ENCODE measurements at places on chromosomes 1 and 21.

DNA sequence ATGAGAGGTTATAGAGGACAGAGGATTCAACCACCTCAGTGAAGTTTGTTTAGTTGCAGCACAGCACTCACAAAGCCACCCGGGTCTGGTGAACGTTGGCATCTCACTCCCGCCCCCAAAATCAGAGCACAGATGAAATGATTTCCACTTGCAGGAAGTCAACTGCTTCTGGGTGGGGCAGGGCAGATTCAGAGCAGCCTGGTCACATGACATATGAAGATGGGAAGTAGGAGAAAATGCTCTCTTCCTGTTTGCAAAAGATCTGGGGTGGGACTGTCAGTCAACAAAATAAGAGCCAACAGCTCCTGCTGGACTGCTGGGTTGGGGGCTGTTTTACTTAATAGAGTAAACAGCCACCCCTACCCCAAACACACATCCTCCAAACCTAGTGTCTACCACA is 43.2 kb downstream of the LRRC71 start:
- no peak for DNase-seq

GRCh38 chr1:46580140-46580903 is 23.7 kb downstream of the MKNK1 start:
- no peak for DNase-seq

DNA sequence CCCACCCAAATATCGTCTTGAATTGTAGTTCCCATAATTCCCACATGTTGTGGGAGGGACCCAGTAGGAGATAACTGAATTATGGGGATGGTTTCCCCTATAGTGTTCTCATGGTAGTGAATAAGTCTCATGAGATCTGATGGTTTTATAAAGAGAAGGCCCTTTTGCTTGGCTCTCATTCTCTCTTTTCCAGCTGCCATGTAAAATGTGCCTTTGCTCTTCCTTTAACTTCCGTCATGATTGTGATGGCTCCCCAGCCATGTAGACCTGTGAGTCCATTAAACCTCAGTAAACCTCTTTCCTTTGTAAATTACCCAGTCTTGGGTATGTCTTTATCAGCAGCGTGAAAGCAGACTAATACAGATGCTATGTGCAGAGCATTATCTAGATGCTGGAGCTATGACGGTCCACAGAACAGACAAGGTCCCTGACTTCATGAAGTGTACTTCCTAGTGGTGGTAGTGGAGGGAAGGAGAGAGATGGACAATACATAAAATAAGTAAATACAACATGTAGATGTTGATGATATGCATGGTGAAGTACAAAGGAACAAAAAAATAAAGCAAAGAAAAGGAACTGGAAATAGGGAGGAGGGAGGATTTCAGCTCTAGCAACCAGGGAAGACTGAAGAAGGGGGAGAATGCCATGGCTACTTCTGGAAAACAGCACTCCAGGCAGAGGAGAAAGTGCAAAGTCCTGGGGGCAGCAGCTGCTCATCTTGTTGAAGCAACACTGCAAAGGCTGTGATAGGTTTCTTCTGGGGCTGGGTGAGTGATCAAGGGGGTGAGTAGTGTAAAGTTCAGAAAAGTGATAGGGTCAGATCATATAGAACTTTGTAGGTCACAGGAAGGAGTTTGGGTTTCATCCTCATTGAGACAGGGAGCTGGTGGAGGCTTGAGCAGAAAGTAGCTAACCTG is 6.8 kb upstream of the RCAN1 start:
- DNase-seq: no peak

- DNase-seq: peak; percentile 17
Measured at GRCh38 chr1:165928075-165928731, 100.8 kb downstream of the UCK2 start.

GRCh38 chr1:155636397-155637153 is 26.6 kb downstream of the MSTO1 start:
- DNase-seq: no peak

GRCh38 chr1:58782178-58783089 is 1.4 kb downstream of the JUN start:
- DNase-seq: peak; percentile 58

- no peak for DNase-seq
Measured at GRCh38 chr1:12327566-12327965, 97.7 kb downstream of the VPS13D start.

GRCh38 chr1:117387060-117387633 is 19.9 kb downstream of the MAN1A2 start:
- DNase-seq: no peak

GRCh38 chr21:38733972-38734546 is 71.7 kb upstream of the ETS2 start:
- DNase-seq: peak; percentile 57

DNA sequence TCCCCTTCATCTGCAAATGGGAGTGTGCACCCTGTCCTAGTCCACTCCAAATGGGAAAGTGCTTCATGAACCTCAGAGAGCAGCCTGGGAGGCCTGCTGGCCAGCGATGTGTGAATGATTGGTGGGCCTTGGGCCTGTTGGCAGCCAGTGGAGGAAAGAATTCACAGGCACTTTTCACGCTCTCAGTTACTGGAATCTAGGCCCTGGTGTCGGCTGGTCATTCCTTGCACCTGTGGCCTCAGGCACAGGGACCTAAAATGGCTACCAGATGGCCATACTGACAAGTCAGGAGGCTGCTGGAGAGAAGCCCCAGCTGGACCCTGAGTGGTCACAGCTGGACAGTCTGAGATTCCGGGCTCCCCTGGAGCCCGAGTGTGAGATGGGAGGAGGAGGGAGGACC is 18.4 kb upstream of the EDN2 start:
- DNase-seq: no peak

DNA sequence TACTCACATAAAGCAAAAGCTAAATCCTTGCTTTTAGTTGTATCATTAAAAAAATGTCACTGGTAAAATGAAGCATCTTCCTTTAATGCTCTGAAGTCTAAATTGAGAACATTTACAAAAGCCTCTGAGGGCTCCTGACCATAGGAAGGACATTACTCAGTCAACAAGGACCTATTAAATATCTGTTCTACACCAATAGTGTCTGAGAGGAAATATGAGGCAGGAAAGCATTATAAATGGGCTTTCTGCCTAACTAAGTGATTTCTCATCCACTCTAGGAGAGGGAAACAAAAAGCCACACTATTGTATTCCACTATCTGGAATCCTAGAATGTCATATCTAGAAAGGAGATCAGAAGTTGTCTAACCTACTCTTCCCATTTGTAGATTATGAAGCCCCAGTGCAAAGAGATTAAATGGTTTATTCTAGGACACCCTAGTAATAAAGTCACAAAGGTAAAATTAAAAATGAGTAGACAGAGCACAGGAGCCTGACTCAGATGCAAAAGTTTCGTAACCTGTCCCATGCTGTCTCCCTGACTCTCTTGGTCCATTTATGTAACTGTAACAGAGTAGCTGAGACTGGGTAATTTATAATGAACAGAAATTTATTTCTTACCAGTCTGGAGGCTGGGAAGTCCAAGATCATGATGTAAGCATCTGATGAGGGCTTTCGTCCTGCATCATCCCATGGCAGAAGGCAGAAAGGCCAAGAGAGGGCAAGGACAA is 17.6 kb downstream of the RGS1 start:
- no peak for DNase-seq

DNA sequence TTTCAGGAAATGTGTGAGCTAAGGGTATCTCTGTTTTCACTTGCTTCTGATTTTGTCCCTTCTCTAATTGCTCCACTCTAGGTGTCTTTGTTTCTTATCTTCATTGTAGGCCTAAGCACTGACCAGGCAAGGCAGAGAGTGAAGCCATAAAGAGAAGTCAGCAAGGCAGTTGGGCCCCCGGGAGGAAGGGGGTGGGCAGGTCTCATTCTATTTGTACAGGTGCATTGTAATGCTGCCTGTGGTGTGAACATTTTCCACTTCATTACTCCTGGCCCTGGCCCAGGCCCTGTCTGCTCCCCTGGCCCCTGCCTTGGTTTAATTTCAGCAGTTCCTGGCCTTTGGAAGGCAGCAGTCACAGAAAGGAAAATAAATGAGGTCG is 86.4 kb upstream of the JUN start:
- DNase-seq: no peak

DNA sequence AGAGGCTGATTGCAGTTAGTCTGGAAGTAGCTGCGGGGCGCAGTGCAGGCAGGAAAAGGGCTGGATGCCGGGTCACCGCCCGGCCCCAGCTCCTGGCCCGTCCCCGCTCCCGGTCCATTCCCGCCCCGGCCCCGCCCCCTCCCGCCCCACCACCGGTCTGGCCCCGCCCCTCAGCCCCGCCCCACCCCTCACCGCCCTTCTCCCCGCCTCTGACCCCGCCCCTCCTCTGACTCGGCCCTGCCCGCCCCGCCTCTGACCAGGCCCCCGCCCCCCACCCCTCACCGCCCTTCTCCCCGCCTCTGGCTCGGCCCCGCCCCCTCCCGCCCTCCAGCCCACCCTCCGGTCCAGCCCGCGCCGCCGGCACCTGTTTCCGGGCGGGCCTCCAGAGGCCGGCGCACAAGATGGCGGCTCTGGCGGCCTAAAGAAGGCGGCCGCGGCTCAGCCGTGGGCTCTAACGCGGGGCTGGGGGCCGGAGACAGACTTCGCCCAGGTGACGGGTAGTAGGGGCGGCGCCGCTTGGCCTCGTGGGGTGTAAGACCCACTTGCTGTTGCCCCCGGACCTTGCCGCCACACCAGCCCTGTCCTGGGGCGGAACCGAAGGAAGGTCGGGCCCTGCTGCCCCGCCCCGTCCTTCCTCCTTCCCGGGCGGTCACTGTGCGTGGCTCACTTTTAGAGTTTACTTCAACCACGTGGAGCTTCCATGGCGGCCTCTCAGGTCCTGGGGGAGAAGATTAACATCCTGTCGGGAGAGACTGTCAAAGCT is at the start of gene UBIAD1:
Gene UBIAD1, plus strand, starts transcription at position 367 of the 763 bp plus-strand sequence. Its CDS starts 334 bp downstream, at position 701.
- DNase-seq: peak; percentile 84

GRCh38 chr1:36208978-36209703 is 15.1 kb upstream of the THRAP3 start:
- no peak for DNase-seq

- no peak for DNase-seq
Measured at GRCh38 chr1:23469372-23469982, 14.5 kb downstream of the ASAP3 start.

DNA sequence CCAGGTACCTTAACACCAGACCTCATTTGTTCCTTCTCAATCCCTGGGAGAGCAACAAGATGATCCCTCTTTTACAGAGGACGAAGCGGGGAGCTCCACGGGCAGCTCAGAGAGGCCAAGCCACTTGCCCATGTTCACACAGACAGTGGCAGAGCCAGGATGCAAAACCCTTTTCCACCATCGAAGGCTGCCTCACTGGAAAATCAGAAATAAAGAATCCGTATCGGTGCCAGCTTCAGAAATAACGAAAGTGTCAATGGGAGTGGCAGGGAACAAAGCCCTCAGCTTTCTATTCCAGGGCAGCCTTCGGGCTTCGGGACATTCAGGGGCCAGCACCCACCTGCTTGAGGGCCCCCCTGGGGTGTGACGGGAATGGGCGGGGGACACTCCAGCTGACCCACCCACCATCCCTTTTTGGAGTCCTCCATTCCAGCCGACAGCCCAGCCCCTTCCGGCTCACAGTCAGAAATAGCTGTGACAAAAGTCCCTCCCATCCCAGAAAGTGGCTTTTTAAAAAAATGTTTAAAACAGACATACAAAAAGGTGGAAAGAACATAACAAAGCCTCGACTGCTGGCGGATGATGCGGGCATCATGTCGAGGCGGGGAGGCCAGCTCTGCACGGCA is 6.0 kb downstream of the IFFO2 start:
- DNase-seq: peak; percentile 57

- DNase-seq: no peak
Measured at GRCh38 chr1:97372531-97372930, 548.3 kb downstream of the DPYD start.

GRCh38 chr1:230577537-230577936 is 64.7 kb upstream of the COG2 start:
- no peak for DNase-seq

GRCh38 chr1:214515544-214516433 is 35.6 kb downstream of the PTPN14 start:
- no peak for DNase-seq

- DNase-seq: peak; percentile 32
Measured at GRCh38 chr1:160007577-160008200, 24.1 kb downstream of the PIGM start.

DNA sequence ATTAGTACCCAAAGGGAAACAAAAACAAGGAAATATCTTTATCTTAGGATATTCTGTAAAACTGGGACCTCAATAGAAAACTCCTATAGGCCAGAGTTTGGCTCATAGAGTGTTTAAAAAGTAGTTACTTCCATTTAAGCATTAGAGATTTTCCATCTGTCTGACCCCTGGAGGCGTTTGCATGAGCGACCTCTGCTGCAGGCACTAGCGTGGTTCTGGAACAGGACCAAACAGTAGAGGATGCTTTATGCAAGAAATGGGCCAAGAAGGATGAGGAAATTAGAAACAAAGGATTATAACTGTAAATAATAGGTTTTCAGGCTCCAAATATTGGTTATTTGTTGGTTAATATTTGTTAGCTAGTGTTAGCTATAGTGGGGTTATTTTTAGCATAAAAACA is 5.7 kb downstream of the ZBTB40 start:
- no peak for DNase-seq

DNA sequence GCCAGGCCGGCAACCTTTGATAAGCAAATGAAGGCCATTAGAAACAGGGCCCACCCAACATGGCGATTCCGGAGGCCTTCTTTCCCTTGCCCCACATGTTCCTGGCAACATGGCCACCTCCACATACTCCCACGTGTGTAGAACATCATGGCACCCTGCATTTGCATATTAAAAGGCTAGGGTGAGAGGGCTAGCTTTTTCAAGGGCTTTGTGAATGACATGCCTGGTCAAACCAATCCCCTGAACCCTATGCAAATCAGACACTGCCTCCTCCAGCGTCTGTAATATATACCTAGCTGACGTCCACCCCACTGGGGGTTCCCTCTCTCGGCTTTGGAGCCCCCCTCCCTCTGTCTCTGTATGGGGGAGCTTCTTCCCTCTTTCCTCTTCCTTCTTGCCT is 1.6 kb downstream of the ADCY10 start:
- no peak for DNase-seq
